ENCODE measurements at places on chromosomes 1 and 21.

GRCh38 chr1:48109390-48110013 lies 112.3 kb upstream of the TRABD2B start:
- DNase-seq, result no peak

DNA sequence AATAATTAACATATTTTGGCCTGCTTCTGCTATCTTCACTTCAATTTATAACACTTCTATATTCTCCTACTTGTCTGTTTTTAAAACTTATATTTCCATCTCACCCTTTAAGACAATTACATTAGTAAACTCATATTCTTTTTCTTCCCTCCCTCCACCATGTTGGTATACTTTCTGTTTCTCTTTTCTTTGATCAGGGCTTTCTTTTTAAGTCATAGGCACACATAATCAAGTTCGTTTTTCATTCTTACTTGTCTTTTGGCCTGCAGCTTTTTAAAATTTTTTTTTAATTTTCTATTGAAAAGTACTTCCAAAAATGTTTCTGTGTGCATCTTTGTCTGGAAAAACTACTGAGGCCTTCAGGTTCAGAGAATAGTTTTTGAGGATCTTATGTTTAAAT lies 2.3 kb downstream of the PYHIN1 start:
- no peak for DNase-seq

- peak; percentile 20 for DNase-seq
Measured at GRCh38 chr1:31745096-31745945, 18.8 kb downstream of the ADGRB2 start.

- no peak for DNase-seq
Measured at GRCh38 chr1:32998997-32999396, 34.4 kb upstream of the RNF19B start.

GRCh38 chr1:150765296-150765976 lies at the start of gene CTSS:
CTSS (minus strand) TSS chr1:150765778; CDS start chr1:150764763, 1,015 bp downstream.
- DNase-seq, result peak; percentile 1

Measured in C1 segment of cervical spinal cord (tissue), 14 donors.